Transverse colon (tissue), 4 donors: ENCODE measurements at places on chromosomes 2 and 18. TPM values are rescaled to one million over a fixed set of nuclear protein-coding genes. Genes with fewer than 3 reads are reported as not detected.
A peak's percentile ranks its signal among the peaks of the same experiment; 100 is the strongest.

DNA sequence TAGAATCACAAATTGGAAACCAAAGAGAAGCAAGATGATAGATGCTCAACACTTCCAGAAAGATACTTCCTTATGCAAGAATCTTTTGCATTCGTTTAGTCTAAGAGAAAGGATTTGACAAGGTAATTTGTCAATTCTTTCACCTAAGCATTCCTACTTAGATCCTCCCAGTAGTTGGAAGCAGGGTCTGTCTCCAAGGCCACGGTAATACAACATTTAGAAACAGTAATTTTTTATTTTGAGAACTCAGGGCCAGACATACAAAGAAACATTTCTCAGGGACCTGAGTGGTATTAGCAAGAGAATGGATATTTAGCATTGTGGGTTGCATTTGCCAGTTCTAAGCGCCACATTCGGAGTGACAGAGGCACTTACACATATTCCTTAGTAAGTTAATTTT lies 68.6 kb downstream of the ACYP2 start:
- H3K27ac ChIP-seq, result no peak overlapping the region
- DNase-seq, result no peak
- H3K4me1 ChIP-seq, result no peaks in the 10 kb centered on the region
- H3K27me3 ChIP-seq, result no peaks in the 10 kb centered on the region
- H3K36me3 ChIP-seq, result no peaks in the 10 kb centered on the region

DNA sequence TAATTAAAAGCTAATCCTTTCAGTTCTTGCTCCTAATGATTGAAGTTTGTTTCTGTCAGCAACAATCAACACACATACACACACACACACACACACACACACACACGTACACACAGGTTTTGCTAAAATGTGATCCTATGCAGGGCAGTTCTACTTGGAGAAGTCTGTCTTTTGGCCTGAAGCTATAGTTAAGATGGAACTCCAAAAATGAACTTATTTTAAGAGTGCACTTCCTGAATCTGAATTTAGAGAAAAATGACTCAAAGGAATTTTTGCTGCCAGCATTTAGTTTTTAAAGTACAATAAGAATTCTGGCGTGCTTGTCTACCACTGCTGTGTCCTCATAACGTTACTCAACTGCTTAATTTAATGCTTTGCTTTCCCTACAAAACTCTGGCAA lies 6.6 kb downstream of the GALNT5 start:
- H3K36me3 ChIP-seq, result no peaks in the 10 kb centered on the region
- DNase-seq, result no peak
- H3K4me3 ChIP-seq, result no peak overlapping the region

GRCh38 chr2:217291259-217291658 lies 431.4 kb upstream of the TNP1 start:
- no peak overlapping the region for H3K4me3 ChIP-seq
- H3K36me3 ChIP-seq, result no peaks in the 10 kb centered on the region
- H3K4me1 ChIP-seq, result no peaks in the 10 kb centered on the region
- no peaks in the 10 kb centered on the region for H3K27me3 ChIP-seq

DNA sequence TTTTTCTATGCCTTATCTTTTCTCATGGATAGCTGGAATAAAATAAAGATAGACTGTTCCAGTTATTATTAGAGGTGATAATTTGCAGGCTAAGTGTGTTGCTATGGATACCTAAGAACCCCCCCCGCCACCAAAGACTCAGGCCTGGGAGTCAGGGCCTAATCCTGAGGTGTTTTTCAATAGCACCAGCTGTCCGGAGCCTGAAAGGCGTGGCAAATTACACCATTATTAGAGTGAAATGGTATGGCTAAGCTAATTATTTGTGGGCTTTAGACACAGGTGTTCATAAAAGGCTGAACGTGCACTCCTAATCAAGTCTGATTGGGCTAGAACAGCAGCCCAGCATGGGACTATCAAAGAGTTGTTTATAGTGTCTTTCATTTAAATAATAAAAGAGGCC lies 293.2 kb upstream of the DCC start:
- no peaks in the 10 kb centered on the region for H3K36me3 ChIP-seq
- no peak for DNase-seq
- no peaks in the 10 kb centered on the region for H3K27me3 ChIP-seq
- H3K27ac ChIP-seq, result no peak overlapping the region

GRCh38 chr2:162118166-162119031 lies 33.6 kb downstream of the GCG start:
- DNase-seq, result no peak
- H3K36me3 ChIP-seq, result no peaks in the 10 kb centered on the region
- peaks cover 3% of the 10 kb centered on the region for H3K4me1 ChIP-seq
- H3K27ac ChIP-seq, result no peak overlapping the region
- no peaks in the 10 kb centered on the region for H3K27me3 ChIP-seq

GRCh38 chr2:6309415-6310255 lies 556.1 kb downstream of the CMPK2 start:
- no peaks in the 10 kb centered on the region for H3K4me1 ChIP-seq
- no peak for DNase-seq
- no peak overlapping the region for H3K4me3 ChIP-seq
- no peak overlapping the region for H3K27ac ChIP-seq

The PSMA8 gene
- not detected for total RNA-seq

- no peak overlapping the region for H3K4me3 ChIP-seq
- no peaks in the 10 kb centered on the region for H3K4me1 ChIP-seq
- H3K27me3 ChIP-seq, result no peaks in the 10 kb centered on the region
- H3K27ac ChIP-seq, result no peak overlapping the region
- H3K36me3 ChIP-seq, result no peaks in the 10 kb centered on the region
- DNase-seq, result no peak
Observed at GRCh38 chr2:60118061-60118460, 435.4 kb downstream of the BCL11A start.

The CELF4 gene
- total RNA-seq, result not detected

GRCh38 chr2:105880637-105881036 lies 135.9 kb downstream of the NCK2 start:
- no peak overlapping the region for H3K4me3 ChIP-seq
- no peak for DNase-seq
- H3K36me3 ChIP-seq, result peaks cover 6% of the 10 kb centered on the region
- no peaks in the 10 kb centered on the region for H3K27me3 ChIP-seq
- H3K4me1 ChIP-seq, result peaks cover 43% of the 10 kb centered on the region
- H3K27ac ChIP-seq, result no peak overlapping the region

GRCh38 chr2:63842149-63843061 lies 709 bp downstream of the UGP2 start:
- peak overlapping the region; percentile 82 for H3K4me3 ChIP-seq
- H3K27me3 ChIP-seq, result no peaks in the 10 kb centered on the region
- H3K36me3 ChIP-seq, result no peaks in the 10 kb centered on the region
- DNase-seq, result peak; percentile 60
- H3K27ac ChIP-seq, result peak overlapping the region; percentile 96
- peaks cover 6% of the 10 kb centered on the region for H3K4me1 ChIP-seq

The CHRNA1 gene
- not detected for total RNA-seq

The GYPC gene
- 28.1 TPM for total RNA-seq

DNA sequence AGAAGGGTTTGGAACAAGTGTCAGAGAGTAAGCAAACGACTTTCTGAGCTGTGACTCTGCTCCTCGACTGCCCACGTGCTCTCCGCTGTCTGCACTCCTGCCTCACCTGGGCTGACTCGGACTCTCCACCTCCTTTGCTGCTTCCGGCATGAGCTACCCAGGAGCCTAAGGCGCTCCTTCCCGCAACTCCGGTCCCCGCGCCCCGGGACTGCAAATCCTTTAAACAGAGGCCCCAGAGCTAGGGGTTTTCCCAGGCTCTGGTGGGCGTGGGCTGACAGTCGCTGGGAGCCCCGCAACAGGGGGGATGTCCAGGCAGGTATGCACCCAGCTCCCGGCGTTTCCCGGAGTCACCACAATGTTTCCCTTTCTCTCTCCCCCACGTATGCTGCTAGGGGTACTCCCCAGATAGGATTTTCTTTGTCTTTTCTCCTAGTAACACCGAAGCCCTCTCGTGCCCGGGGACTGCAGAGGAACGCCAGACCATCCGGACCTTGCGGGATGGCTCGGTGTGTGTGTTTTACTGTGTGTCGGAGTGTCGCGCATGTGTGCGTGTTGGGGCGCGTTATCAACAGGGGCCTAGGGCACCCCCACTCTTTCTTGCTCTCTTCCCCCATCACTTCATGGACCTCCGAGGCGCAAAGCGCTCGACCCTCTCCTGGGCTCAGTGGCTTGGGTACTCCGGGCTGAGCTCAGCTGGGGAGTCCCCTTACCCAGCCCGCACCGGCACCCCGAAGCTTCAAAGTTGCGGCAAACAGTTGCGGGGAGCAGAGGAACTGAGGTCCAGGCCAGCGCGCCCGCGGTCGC lies 691 bp upstream of the THSD7B start:
- peaks cover 2% of the 10 kb centered on the region for H3K4me1 ChIP-seq
- no peak overlapping the region for H3K4me3 ChIP-seq
- H3K27ac ChIP-seq, result no peak overlapping the region
- H3K27me3 ChIP-seq, result peaks cover 41% of the 10 kb centered on the region
- no peaks in the 10 kb centered on the region for H3K36me3 ChIP-seq

DNA sequence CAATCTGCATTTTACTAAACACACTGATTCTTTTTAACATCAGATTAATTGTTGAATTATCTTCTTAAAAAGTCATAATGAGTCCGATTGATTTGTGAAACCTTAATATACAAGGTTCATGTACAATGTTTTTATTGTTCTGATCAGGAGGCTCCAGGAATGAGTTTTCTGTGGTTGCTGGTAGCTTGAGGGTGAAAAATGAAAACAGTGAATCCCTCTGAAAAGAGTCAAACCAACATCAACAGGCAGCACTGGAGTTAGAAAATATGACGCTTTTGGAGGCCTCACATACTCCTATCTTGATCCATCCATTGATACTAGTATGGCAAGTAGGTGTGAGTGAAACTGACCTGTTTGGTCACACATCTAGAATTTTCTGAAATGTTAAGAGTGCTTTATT lies 216.3 kb upstream of the ETAA1 start:
- DNase-seq, result no peak
- no peaks in the 10 kb centered on the region for H3K36me3 ChIP-seq
- H3K27me3 ChIP-seq, result no peaks in the 10 kb centered on the region
- no peaks in the 10 kb centered on the region for H3K4me1 ChIP-seq

DNA sequence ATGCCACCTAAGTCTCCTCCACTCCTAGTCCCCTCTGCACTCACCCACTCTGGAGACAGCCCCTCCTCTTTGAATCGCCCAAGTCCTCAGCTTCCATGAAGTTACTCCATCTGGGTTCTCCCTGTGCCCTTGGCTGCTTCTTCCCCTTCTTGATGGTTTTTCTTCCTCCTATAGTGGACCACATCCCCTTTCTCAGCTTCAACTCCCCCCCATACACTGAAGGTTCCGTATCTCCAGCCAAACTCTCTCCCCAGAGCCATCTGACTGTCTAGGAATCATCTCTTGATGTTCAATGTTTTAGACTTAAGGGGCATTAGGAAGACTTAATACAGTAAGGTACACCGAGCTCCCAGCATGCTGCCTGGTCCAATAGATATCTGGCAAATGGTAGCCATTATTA lies 39.6 kb downstream of the EMX1 start:
- H3K27ac ChIP-seq, result no peak overlapping the region
- no peaks in the 10 kb centered on the region for H3K4me1 ChIP-seq
- no peaks in the 10 kb centered on the region for H3K27me3 ChIP-seq
- no peak overlapping the region for H3K4me3 ChIP-seq
- no peaks in the 10 kb centered on the region for H3K36me3 ChIP-seq
